Epithelial cell of umbilical artery (primary cell): ENCODE measurements at places on chromosomes 2 and 18. TPM values are rescaled to one million over a fixed set of nuclear protein-coding genes. Genes with fewer than 3 reads are reported as not detected.

The RGPD3 gene
- total RNA-seq, result 0.30 and 0.32 TPM in 2 replicates

The ACVR1 gene
- total RNA-seq, result 9.4 and 10.6 TPM in 2 replicates

The AFF3 gene
- not detected in 2 replicates for total RNA-seq

The ZNF892 gene
- total RNA-seq, result 3.6 and 9.6 TPM in 2 replicates

The B4GALT6 gene
- 7.8 and 8.4 TPM in 2 replicates for total RNA-seq

The ANKRD30BL gene
- not detected in 2 replicates for total RNA-seq

The MC4R gene
- total RNA-seq, result not detected in 2 replicates

The SMYD1 gene
- total RNA-seq, result not detected in 2 replicates

The GKN1 gene
- total RNA-seq, result not detected in 2 replicates

The CYS1 gene
- not detected in 2 replicates for total RNA-seq

The SLC4A5 gene
- 0.30 and 0.32 TPM in 2 replicates for total RNA-seq

The CLEC4F gene
- total RNA-seq, result 0.15 TPM in 1 of 2 replicates, not detected in the other

The EMILIN1 gene
- total RNA-seq, result 1.9 and 6.1 TPM in 2 replicates

The OSR1 gene
- total RNA-seq, result under 0.01 TPM in 1 of 2 replicates, not detected in the other

The ABHD1 gene
- total RNA-seq, result not detected in 2 replicates

The STARD6 gene
- total RNA-seq, result not detected in 2 replicates

The NT5DC4 gene
- total RNA-seq, result not detected in 2 replicates

The ZEB2 gene
- 12.7 and 32.2 TPM in 2 replicates for total RNA-seq

The KCNG2 gene
- total RNA-seq, result not detected in 2 replicates

The FSIP2 gene
- total RNA-seq, result under 0.01 and 0.30 TPM in 2 replicates

The IL1F10 gene
- total RNA-seq, result not detected in 2 replicates

The OTX1 gene
- under 0.01 TPM in 1 of 2 replicates, not detected in the other for total RNA-seq

The GRB14 gene
- total RNA-seq, result 4.5 and 11.9 TPM in 2 replicates

The CCDC74B gene
- 0.65 and 2.7 TPM in 2 replicates for total RNA-seq

The ANKRD62 gene
- not detected in 2 replicates for total RNA-seq

The KHK gene
- total RNA-seq, result 1.3 and 5.2 TPM in 2 replicates

The NABP1 gene
- total RNA-seq, result 23.1 and 32.2 TPM in 2 replicates

The XIRP2 gene
- total RNA-seq, result 0.30 and 0.32 TPM in 2 replicates

The RBKS gene
- 0.97 and 1.5 TPM in 2 replicates for total RNA-seq
